Peyer's patch (tissue), 4 donors: ENCODE measurements at places on chromosomes 5 and 9. TPM values are rescaled to one million over a fixed set of nuclear protein-coding genes. Genes with fewer than 3 reads are reported as not detected.
A peak's percentile ranks its signal among the peaks of the same experiment; 100 is the strongest.

The SEMA4D gene
- 31.5 TPM for total RNA-seq

The FAM169A gene
- 6.0 TPM for total RNA-seq

The TDRD7 gene
- total RNA-seq: 21.6 TPM

The F2R gene
- 7.0 TPM for total RNA-seq

The CNTRL gene
- total RNA-seq: 5.1 TPM

GRCh38 chr5:92144824-92145223 is 761.7 kb upstream of the ARRDC3 start:
- no peak for DNase-seq

DNA sequence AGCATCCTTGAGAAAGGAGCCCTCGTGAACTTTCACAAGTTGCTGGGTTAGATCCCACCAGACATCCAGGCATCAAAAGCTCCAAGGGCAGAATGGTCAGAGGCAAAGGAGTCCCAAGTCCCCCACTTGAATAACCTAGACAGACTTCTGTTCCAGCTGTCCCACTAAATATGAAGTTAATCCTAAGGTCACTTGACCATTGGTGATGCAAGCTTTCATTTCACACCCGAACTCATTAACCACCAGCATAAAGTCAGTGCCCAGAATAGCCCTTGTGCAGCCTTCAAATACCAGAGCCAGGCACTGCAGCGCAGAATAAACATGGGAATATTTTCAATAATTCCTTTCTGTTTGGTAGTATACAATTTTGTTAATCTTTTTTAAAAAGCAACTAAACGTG is 28.9 kb downstream of the OXCT1 start:
- no peak for DNase-seq

- no peak for DNase-seq
Measured at GRCh38 chr5:67773411-67774266, 441.9 kb upstream of the PIK3R1 start.

DNA sequence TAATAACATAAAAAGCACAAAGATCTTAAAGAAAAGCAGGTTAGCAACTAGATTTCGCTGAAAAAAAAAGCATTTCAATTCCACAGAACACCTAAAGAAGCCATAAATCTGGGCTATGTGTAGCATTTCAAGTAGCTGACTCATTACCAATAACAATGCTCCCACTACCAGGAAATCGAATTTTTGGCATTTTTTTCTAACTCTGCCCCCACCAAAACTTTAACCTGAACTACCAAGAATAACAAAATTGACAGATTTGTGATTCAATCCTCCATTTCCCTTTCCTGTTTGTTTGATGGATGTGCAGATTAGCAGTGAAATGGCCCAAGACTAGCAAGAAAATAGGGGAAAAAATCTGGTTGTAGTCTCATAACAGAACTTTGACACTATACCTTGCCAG is 180.2 kb downstream of the RASEF start:
- no peak for DNase-seq

- no peak for DNase-seq
Measured at GRCh38 chr5:100889896-100890295, 13.2 kb downstream of the ST8SIA4 start.

DNA sequence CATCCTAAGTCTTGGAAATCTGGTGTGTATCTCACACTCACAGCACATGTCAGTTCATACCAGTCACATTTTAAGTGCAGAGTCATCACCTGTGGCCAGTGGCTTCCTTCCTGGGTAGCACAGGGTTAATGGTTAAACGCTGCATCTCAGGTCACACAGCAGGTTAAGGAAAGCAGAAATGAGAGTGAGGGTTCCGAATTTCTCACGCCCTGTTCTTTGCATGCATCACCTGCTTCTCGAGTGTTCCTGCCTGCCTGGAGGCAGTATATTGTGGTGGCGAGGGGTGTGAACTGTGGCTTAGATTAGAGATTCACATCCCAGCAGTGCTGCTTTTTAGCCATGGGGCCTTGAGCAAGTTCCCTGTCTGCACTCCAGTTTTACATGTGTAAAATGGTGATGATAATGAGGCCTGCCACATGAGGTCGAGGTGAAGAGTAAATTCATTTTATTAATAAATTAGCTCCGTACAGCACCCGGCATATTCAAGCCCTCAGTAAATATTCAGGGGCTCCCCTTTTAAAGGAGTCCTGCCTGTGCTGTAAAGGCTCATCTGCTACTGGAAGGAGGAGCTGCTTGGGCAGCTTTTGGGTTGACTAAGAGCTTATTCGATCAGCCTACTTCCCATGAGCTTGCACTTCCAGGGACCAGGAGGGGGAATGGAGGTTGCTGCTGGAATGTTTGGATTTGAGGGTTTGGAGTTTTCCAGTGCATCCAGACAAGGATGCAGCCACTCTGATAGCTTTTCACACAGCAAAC is 61.1 kb upstream of the SAP30L start:
- peak; percentile 83 for DNase-seq

GRCh38 chr9:127786773-127787104 is 905 bp downstream of the CDK9 start:
- no peak for DNase-seq

GRCh38 chr9:88319936-88320747 is 68.1 kb upstream of the SPIN1 start:
- no peak for DNase-seq
